ENCODE measurements at places on chromosomes 12 and 14.
A peak's percentile ranks its signal among the peaks of the same experiment; 100 is the strongest.

- peak; percentile 21 for DNase-seq
Measured at GRCh38 chr12:124130691-124131591, 157.9 kb downstream of the ZNF664 start.

GRCh38 chr14:65281991-65282895 lies 130.3 kb upstream of the FUT8 start:
- no peak for DNase-seq

DNA sequence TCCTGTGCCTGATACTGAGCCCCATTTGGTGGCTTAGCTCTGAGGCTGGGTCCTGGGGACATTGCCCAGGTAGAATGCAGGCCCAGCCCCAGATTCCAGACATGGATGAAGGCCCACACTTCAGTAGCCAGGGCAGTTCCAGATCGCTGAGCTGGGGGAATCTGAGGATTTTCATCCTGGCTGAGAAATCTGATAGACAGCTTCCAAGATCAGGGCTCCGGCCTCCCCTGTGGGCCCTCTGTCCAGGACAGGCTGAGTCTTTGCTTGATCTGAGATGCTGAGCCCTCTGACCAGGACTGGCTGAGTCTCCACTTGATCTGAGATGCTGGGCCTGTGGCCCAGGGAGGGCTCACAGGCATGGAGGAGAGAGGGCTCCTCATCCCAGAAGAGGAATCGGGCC lies 3.3 kb upstream of the RASAL1 start:
- DNase-seq, result peak; percentile 19

DNA sequence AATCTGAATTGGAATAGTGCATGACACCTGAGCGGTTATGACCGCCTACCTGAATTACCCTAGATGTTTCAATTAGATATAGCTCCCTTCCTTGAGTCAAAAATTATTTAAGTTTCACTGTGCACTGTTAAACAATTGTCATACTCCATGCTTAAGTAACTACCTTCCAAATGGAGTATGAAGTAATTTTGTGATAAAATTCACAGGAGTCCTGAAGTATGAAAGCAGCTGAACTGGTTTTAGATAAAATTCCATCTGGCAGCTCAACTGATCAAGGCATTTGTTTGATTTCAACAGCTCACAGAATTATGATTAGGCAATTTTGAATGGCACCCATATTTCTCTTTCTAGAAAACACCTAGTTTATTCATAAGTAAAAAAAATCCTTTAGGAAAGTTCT lies 19.5 kb downstream of the PRICKLE1 start:
- DNase-seq, result no peak

DNA sequence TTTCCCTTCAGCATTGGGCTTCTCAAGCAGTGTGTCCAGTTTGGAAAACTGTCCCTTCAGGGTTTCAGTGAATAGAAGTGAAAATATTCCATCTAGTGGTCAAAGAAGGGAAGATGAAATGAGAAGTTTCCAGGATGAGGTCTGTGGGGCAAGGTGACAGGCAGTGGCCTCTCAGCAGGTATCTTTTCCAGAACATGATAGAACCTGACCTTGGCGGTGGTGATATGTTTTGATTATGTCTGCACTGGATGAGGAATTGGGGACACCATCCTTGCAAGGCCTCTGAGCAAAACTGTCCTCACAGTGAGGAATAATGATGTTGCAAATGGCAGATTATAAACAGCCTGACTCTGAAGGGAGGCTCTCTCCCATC lies 4.7 kb downstream of the GPX2 start:
- no peak for DNase-seq

DNA sequence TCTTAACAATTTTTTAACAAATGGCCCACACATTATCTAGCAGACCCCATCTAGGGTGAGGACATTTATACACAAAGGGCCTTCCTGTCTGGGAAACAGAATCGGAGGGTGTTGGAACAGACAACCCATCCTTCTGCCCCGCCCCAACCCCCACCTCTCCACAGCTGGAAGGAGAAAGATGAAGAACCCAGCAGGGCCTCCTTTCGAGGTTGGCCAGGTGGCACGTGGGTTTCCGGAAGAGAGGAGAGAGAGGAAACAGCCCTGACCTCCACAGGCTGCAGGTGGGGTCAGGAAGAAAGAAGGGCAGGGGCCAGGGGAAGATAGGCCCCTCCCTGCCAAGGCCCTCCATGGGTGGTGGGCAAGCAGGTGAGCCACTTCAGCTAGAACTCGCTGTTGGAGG lies 57.2 kb downstream of the LRRC74A start:
- DNase-seq, result no peak
